ENCODE measurements at places on chromosomes 12 and 14. TPM values are rescaled to one million over a fixed set of nuclear protein-coding genes. Genes with fewer than 3 reads are reported as not detected.

Gene PKP2
- total RNA-seq: 428 TPM

Gene GSG1
- total RNA-seq: not detected

Gene OTOGL
- total RNA-seq: 0.27 TPM

Gene TAS2R46
- total RNA-seq: 0.30 TPM

Gene LBHD2
- total RNA-seq: not detected

Gene RNU4-1
- 2,088 TPM for total RNA-seq

Gene SLC25A47
- not detected for total RNA-seq

Gene BCL2L14
- not detected for total RNA-seq

Gene NEUROD4
- total RNA-seq: not detected

Gene TMEM132C
- 1.8 TPM for total RNA-seq

Gene KLRC4
- not detected for total RNA-seq

Gene PPP2R3C
- total RNA-seq: 26.5 TPM

Gene THTPA
- 17.2 TPM for total RNA-seq

Gene DHH
- 0.41 TPM for total RNA-seq
